ENCODE measurements at places on chromosomes 5 and 9. TPM values are rescaled to one million over a fixed set of nuclear protein-coding genes. Genes with fewer than 3 reads are reported as not detected.

FAM169A gene
- total RNA-seq = 12.9 TPM

GRCh38 chr5:137635521-137635921 lies 100.4 kb downstream of the KLHL3 start:
- H3K36me3 ChIP-seq = peaks cover 3% of the 10 kb centered on the region
- no peak for DNase-seq
- no peak overlapping the region for H3K4me3 ChIP-seq
- H3K4me1 ChIP-seq = peaks cover 5% of the 10 kb centered on the region
- no peaks in the 10 kb centered on the region for H3K27me3 ChIP-seq
- H3K27ac ChIP-seq = no peak overlapping the region

GRCh38 chr5:163682234-163682633 lies 176.8 kb downstream of the MAT2B start:
- H3K4me3 ChIP-seq = no peak overlapping the region
- H3K4me1 ChIP-seq = no peaks in the 10 kb centered on the region
- DNase-seq = no peak
- no peaks in the 10 kb centered on the region for H3K36me3 ChIP-seq

CYLC2 gene
- not detected for total RNA-seq

All from activated T-cell treated with anti-CD3 and anti-CD28 coated beads, Interleukin-2, amount 50 U/mL, for 72 hours (primary cell).